ENCODE measurements at places on chromosomes 1 and 21. TPM values are rescaled to one million over a fixed set of nuclear protein-coding genes. Genes with fewer than 3 reads are reported as not detected.

Gene ZBTB8A
- 0.56 TPM for total RNA-seq

Gene TMEM59
- total RNA-seq: 148 TPM

Gene IRF6
- 2.3 TPM for total RNA-seq

Gene WDR64
- total RNA-seq: not detected

Gene LRRC8C
- 36.7 TPM for total RNA-seq

- no peak for DNase-seq
Observed at GRCh38 chr1:232471250-232471649, 158.7 kb downstream of the SIPA1L2 start.

DNA sequence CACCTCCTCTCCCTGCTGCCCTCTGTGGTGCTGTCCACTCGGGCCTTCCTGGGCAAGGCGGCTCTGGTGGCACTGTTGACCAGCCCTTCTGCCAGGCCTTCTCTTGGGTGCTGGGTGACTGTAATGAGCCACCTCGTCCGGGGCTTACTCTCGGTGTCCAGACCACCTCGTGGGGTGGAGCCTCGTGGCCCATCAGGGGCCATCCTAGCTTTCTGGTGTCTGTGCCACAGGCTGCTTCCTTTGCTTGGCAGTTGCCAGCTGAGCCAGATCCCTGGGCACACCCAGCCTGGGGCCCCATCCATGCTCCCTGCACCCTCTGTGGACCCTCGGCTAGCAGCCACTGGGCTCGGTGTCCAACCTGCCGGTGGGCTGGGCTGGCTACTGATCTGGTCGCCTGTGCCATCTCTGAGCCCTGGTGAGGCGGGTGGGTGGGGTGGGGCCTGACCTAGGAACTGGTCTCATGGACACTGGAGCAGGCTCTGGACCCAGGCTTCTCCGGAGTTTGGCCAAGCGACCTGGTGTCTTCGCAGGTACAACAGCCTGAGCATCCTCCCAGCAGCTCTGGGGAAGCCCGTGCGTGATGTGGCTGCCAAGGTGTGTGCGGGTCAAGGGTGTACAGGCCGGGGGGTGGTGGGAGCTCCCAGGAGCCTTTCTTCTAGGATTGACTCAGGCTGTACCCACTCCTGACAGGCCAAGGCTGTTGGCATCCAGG, 1.4 kb downstream of the PRXL2B start:
- no peak for DNase-seq

DNA sequence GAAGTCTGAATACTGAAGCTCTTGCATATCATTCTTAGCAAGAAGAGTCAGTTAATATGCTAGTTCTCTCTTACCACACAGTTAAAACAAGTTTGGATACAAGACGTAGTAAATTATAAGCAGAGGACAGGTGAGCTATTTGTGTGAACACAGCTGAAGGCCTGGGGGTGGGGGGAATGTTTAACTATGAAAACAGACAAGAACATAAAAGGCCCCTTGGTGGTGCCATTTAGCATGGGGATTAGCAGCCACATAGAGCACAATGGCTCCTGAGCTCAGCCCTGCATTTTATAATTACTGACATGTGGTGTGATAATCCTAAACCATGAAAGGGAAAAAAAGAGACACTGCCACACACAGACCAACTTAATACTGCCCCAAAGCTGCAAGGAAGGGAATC, 94.8 kb downstream of the TGFBR3 start:
- no peak for DNase-seq

GRCh38 chr1:164092603-164093353, 466.2 kb upstream of the PBX1 start:
- DNase-seq: peak; percentile 1

- DNase-seq: no peak
Observed at GRCh38 chr1:192702212-192702902, 66.4 kb downstream of the RGS13 start.

DNA sequence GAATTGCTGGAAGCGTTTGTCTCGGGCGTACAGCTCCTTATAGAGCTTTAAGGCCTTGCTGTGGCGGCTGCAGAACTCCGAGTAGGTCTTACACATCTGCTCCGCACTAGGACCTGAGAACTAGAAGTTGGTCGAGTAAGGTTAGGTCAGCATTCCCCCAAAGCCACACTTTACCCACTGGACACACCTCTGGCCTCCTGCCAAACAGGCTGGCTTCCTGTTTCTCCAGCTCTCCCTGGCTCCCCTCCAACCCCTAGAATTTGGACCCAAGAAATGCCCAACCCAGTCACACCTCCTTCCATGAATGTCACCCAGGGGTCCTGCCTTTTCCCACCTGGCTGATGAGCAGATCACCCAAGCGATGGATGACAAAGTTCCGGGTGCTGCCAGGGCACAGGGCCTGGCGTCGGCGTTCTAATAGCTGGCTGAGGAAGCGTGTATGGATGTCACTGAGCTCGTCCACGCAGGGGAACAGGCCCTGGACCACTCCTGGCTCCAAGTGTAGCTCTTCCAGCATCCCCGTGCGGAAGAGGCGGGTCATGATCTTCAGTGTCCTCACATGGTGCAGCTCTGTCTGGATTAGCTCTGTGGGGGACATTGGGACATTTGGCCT, 15.6 kb downstream of the ARHGEF2 start:
- no peak for DNase-seq

GRCh38 chr1:118304722-118305359, 119.8 kb upstream of the SPAG17 start:
- DNase-seq: no peak

GRCh38 chr1:196546272-196547111, 61.7 kb downstream of the KCNT2 start:
- no peak for DNase-seq

DNA sequence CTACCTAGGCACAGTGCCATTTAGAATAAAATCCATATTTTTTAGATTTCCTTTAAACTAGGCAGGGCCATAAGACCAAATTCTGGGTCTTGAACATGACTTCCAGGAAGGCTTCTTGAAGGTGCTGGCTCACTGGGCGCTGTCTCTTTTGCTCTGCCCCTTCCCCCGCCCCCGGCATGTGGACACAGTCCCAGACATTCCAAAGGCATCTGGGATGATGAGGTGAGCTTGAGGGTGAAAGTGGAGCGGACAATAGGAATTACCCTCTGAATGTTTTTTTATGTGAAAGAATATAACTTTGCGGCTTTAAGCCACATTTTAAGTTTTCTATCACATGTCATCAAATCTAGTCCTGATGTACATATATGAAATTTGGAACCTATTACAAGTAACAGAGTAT, 29.4 kb downstream of the RWDD3 start:
- no peak for DNase-seq

GRCh38 chr21:38948377-38949069, 142.8 kb downstream of the ETS2 start:
- no peak for DNase-seq

DNA sequence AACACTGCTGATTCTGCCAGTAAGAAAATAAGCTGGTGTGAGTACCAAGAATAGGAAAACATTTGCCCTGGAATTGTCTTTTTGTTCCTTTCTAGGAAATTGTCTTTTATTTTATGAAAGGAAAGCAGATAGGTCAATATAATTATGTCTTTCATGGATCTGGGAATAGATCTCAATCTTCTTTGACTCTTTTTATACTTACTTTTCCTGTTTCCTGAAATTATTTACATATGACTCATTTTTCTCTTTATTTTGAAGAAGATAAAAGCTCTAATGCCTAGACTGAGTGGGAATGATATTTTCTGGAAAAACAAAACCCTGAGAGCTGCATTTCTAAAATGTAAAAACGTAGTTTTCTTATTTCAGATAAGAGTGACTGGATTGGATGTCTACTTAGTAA, 100.1 kb downstream of the MAN1A2 start:
- no peak for DNase-seq

DNA sequence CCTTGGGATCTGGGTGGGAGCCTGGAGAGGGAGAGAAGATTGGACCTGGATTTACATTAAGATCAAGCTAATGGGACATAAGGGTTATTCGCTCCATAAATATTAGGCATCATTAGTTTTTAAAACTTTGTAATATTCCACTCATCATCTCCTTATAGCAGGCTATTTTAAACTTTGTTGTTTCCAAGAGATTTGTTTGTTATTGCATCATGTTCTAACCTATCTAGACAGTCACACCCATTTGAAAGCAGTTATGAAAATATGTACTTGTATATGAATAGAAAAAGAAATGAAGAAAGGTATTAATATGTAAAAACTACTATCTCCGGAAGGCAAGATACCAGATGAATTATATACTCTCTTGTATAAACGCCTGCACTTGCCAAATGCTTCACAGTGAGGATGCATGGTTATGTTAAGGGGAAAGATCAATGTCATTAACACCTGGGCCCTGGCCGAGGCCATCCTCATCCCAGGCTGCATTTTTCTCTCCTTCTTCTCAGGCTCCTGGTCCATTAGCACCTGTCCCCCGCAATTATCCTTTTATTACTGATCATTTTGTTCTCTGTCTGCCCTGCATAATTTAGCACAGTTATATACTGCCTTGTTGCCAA, 468.2 kb downstream of the MATN1 start:
- DNase-seq: no peak

DNA sequence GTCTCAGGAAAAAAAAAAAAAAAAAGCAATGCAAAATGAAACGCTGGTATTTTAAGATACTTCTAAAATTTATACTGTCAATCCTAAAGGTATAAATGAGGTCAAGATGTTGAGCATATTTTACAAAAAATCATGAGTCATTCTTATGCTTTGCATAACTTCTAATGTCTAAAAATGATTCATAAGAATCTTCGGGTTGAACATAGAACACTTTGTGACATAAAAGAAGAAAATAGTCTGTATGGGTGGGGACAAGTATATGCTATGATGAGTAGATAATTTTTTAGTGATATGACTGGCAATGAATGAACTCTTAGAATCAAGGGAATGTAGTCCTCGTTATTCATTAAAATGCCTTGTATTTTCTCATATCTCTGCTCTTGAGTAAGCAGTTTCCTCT, 416.9 kb upstream of the USP24 start:
- DNase-seq: no peak

DNA sequence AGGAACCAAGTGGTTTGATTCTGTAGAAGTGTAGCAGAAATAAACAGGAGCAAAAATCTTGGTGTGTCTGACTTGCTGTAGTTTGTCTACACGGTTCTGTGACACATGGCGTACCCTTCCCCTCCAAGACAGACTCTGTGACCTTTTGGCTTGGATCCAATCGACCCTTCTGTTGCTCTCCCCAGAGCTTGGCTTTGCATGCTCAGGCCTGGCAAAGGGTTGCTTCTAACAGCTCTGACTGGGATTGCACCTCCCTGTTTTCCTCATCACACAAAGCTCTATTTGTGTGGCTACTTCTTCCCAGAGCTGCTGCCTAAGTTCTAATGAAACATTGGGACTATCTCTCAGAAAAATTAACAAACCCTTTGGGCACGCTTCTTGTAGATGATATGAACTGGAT, 24.0 kb downstream of the NGF start:
- DNase-seq: no peak

GRCh38 chr1:153206631-153207030, 3.4 kb downstream of the LELP1 start:
- no peak for DNase-seq

DNA sequence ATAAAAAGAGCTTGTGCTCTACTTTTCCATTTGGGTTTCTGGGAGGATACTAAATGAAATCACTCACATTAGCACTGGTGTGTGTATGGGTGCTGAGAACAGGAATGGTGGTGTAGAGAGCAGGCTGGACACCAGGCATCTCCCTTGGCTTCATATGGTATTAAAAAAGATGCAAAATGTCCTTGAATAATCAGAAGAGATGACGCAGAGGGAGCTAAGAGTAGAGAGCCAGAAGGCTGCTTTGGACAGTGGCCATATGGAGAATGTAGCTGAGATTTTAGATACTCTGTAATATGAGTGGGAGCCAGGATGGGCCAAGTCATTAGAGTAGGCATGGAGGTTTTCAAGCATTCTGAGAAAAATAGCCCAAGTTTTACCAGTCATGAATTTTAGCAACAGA, 112.3 kb upstream of the ZRANB2 start:
- no peak for DNase-seq

DNA sequence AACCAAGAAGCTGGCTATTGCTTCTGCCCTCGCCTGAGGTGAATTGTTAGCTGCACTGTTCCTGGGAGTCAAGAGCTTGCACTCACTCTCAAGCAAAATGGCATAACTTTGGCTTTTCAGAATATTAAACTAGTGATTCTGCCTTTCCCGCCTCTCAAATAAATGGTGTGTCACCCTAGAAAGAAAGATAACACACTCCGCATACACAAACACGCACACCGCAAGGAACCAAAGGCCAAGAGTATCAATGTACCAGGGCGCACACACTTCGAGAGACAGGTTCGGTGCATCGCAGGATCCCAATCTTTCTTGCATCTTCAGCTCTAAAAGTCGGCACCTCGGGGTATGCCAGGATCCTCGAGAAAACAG, 470 bp upstream of the RTCA start:
- DNase-seq: no peak

- no peak for DNase-seq
Observed at GRCh38 chr1:78601068-78601467, 19.2 kb upstream of the IFI44L start.

GRCh38 chr1:184533049-184533448, 146.2 kb downstream of the C1orf21 start:
- DNase-seq: no peak

DNA sequence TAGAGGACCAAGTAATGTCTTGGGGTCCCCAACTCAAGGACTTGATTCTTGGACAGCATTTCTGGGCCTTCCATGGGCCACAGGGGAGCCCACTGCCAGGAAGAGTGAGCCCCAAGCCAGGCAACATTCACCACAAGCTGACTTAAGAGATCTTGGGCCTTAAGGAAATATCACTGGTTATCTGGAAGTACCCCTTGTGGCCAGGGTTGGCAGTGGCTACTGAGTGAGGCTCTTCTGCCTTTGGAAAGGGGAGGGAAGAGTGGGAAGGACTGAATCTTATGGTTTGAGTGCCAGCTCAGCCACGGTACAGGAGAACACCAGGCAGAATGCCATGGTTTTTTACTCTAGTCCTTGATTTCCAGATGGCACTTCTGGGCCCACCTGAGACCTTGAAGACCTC, 228.9 kb upstream of the RGS18 start:
- DNase-seq: no peak

All from activated T-cell treated with anti-CD3 and anti-CD28 coated beads, Interleukin-2, amount 50 U/mL, for 72 hours (primary cell).